ENCODE measurements at places on chromosomes 12 and 14.

DNA sequence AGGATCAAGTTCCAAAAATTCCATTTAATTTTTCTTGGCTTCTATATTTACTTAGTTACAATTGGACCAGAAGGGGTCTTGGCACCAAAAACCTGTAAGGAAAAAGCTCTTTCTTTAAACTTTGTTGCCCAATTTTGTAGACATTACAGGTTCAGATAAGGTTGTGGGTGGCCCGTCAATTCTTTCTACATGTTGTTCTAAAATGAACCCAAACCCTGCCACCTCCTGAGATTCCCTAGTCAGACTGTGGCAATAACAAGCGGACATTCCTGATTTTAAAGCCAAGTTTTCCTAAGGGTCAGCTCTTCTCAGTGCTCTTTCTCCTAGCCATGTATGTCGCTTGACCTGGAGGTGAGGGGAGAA lies 45.0 kb upstream of the GSG1 start:
- DNase-seq = no peak

DNA sequence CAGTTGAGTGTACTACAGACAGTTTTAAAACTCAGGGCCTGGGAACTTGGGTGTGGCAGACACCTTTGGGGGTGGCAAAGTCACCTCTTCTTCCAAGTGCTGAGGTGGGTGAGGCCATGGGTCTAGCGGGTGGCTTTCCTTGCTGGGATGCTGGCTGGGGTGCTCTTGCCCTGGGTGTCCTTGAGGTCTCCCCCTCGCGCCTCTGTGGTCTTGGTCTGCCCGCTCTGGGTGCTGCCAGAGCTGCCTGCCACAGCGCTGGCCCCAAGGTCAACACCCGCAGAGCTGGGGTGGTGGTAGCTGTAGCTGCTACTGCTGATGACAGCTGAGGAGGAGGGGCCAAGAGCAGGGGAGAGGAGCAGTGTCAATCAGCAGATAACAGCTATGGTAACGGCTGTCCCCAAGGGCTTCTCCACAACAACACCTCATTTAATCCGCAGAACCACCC lies 6.8 kb downstream of the KRT74 start:
- DNase-seq = no peak

DNA sequence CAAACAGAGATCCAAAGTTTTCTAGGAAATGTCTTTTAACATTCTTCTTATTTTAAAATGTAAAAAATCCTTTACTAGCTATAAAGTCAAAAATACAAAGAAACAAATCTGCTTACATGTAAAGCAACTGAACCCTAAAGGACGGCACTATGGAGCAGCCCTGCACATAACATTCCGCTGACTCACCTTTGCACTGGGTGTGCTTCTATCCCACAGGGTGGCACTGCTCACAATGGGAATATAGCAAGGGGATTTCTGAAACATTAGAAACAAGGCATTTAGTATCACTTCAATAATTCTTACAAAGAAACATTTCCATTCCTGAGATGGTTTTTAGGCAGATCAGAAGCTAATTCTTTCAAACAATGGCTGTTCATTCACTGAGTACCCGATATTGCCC lies 94.3 kb downstream of the C12orf42 start:
- DNase-seq = no peak

GRCh38 chr12:21527451-21528180 lies 1.5 kb downstream of the SPX start:
- peak; percentile 59 for DNase-seq

DNA sequence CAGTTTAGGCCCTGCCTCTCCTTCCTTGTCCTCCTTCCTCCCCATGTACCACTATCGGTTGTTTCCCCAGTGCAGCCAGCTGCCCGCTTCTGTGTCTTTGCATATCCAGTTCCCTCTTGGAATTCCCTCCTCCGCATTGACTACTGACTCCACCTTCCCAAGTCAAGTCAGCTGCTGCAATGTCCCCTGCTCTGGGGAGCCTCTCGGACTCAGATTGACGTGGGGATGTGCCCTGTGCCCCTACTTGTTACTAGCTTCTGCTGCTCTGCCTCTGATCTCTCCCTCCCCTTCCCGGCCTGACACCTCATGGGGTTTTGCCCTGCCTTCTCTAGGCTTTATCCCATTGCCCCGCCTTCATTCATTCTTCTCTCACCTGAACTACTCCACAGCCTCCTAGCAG lies 2.1 kb upstream of the CD9 start:
- DNase-seq = no peak

GRCh38 chr12:46413368-46413767 lies 40.8 kb upstream of the SLC38A2 start:
- DNase-seq = no peak

- DNase-seq = peak; percentile 50
Observed at GRCh38 chr12:132489602-132490266, at the start of gene FBRSL1. Gene FBRSL1, plus strand, starts transcription at chr12:132490151.

- no peak for DNase-seq
Observed at GRCh38 chr12:92756898-92757596, 54.3 kb downstream of the PLEKHG7 start.

- DNase-seq = no peak
Observed at GRCh38 chr12:19712041-19712440, 272.7 kb downstream of the AEBP2 start.

All from NCI-H1417 treated with DMSO at 0.1 percent for 48 hours (cell line).